ENCODE measurements at places on chromosomes 5 and 9. TPM values are rescaled to one million over a fixed set of nuclear protein-coding genes. Genes with fewer than 3 reads are reported as not detected.

DNA sequence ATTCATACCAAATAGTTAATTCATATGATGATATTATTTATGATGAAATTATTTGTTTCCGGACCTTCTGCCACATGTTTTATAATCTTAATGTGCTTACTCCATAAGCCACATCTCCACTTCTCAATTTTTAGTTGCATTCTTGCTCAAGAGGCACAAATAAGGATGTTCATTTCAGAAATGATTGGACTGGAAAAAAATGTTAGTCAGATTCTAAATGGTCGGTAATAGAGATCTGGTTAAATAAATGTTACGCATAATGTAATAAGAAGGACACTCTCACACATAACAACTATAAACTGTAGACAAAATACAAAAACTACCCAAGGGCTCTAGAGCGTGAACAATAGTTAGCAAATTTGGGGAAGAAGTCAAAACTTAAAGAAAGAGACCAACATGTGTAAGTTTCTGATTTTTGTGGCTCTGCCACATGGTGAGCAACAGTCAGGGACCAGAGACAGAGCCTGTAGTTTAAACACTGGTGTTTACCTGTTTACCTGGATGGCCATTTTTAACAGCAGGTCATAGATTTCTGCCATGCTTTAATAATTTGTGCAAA is 554.3 kb upstream of the CLINT1 start:
- no peak for DNase-seq

GRCh38 chr9:101275769-101276250 is 109.0 kb downstream of the BAAT start:
- no peak for DNase-seq

DNA sequence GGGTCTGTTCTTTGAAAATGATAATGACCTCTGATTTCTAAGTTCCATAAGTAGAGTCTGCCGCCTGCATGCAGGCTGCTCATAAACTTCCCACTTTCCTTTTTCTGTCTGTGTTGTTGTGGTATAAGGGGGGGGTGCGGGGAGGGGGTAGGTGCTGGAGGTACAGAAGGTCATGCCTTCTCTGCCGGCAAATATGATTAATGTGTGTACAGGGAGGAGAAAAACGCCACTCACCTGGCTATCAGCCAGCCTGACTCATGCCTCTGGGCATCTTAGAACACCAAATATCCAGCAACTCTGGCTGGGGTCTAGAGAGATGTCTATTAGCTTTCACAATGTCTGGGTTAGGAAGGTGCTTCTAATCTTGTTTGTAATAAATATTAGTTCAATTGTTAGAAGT is 128.3 kb downstream of the EFNA5 start:
- no peak for DNase-seq

- DNase-seq, result no peak
Measured at GRCh38 chr5:115543365-115544042, 1.1 kb downstream of the FEM1C start.

The PDE4D gene
- 86.7 TPM for total RNA-seq

The ARHGEF37 gene
- total RNA-seq, result 0.41 TPM

The SLC24A2 gene
- not detected for total RNA-seq

DNA sequence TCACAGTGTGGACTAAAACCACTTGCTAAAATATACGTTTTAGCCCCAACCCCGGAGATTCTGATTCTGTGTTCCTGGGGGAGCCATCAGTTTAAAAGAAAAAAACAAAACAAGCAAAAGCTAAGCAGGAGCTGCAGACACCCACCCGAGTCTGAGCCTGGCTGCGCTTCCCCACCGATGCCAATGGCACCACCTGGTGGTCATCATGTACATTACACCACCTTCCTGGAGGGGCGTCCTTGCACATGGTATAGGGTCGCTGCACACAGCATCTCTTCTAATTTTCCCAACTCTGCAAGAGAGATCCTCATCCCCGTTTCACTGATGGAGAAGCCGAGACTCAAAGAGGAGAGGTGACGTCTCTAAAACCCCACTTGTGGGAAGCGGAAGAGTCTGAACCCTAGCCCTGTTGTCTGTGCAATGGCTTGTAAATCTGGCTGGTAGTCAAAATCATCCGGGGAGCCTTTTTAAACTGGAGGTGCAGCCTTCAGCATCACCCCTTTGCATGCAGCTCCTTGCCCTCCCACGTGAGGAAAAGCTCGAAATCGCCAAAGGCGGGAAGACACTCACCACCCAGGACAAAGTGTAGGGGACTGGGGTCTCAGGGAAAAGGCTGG is 23.1 kb upstream of the CNOT6 start:
- peak; percentile 70 for DNase-seq

- no peak for DNase-seq
Measured at GRCh38 chr5:128441941-128442350, 96.1 kb downstream of the FBN2 start.

DNA sequence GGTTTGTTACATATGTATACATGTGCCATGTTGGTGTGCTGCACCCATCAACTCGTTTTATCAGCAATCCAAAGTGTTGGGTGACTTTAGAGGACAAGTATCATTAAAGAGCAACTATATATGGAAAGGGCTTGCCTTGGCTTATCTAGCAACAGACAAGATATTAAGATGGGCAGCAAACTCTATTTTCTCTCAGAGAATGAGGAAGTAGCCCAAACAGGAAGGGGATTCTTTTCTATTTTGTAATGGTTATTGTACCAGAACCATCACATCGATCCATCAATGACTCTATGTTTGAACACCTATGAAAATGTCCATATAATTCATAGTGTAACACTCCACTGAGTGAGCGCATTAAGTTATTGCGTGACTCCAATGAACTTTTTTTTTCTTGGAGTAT is 260.1 kb upstream of the SLC24A2 start:
- no peak for DNase-seq

DNA sequence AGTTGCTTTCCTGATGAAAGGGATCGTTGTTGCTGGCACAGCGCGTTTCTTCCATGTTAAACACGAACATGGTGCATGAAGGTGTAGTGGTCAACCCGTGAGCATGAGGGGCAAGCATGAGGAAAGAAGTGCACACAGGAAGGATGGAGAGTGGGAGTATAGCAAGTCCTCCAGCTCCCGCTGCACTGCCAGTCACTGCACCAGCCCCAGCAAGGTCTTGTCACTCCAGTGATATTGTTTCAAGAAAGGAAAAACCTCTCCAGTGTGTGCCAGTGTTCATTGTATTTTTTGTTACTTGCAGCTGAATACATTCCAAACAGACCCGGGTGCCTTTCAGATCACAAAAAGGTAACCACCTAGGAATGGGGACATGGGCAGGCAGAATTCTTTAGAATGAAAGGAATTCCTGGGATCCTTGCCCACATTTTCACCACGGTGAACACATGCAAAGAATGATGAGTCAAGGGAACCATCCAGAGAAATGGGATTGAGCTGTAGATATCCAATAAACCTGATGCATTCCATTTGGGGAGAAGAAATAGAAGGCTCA is 186.3 kb downstream of the AOPEP start:
- no peak for DNase-seq

DNA sequence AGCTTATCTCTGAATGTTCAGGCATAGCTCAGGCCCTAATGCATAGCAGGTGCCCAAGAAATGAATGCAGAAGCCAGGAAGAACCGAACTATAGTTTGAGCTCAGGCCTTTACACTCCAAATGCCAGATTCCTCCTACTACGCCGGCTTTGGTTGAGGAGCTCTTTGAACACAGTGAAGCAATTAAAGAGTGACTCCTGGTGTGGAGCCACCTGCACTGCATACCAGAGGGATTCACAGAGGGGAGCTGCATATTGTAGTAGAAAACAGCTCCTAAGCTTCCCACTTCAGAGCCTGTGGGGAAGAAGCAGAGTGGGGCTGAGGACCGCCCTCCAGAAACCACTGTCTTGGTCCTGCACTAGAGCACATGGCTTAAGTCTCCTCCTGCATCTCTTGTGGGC is 14.5 kb upstream of the KCNMB1 start:
- DNase-seq, result no peak

- DNase-seq, result no peak
Measured at GRCh38 chr9:136542241-136543040, 3.4 kb downstream of the NOTCH1 start.

DNA sequence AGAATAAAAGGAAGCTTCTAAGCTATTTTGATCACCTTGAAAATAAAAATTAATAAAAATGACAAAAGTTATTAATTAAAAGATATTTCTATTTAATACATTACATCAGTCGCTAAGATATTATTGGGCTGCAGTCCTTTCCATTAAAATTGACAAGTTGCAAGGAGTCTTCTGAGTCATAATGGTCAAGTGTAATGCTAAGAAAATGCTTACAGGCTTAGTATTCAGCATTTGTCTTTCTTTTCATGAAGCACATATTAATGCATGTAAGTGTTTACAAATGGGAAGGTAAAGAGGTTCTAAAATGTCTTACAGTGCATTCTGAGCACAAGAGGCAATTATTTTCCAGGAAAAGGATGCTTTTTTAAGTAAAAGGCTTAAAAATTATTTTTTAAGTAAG is 17.3 kb downstream of the SPINK9 start:
- DNase-seq, result no peak

GRCh38 chr5:132385326-132386105 is 16.0 kb downstream of the SLC22A5 start:
- peak; percentile 66 for DNase-seq

DNA sequence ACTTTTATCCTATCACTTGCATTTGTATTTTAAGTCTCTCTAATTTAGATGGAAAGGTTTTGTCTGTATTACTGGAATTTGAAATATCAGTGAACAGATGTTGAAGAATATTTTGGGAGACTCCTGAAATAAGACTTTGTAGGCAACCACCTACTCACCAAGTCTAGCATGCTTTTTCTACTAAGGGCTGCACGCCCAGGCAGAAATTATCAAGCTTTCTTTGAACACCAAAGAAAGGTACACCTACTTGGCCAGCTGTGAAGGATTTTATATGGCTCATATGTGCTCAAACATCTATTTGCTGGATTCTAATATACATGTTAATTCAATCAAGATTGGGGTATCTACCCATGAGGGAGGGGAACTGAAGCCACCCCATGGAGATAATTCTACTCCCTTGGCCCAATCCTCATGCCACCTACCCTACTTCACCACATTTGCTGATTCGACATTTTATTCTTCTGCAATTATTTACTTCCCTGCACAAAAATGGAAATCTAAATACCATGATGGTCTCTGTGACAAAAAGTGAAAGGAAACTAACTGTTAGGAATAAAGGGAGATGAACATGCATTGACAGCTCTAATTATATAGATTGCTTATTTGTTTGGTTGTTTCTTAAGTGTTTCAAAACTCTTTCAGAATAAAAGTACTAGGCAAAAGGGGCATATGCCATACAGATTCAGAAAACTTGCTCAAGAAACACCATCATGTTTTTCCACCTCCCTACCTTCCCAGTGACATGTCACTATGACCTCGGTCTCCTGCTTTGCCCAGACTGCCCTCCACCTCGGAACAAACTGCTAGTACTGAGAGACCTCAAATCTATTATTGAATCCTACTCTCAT is 895 bp upstream of the MYOT start:
- no peak for DNase-seq

- no peak for DNase-seq
Measured at GRCh38 chr9:94577571-94577970, 16.1 kb downstream of the FBP2 start.

The C9orf50 gene
- 0.41 TPM for total RNA-seq

- no peak for DNase-seq
Measured at GRCh38 chr5:16721151-16722096, 104.6 kb upstream of the RETREG1 start.

DNA sequence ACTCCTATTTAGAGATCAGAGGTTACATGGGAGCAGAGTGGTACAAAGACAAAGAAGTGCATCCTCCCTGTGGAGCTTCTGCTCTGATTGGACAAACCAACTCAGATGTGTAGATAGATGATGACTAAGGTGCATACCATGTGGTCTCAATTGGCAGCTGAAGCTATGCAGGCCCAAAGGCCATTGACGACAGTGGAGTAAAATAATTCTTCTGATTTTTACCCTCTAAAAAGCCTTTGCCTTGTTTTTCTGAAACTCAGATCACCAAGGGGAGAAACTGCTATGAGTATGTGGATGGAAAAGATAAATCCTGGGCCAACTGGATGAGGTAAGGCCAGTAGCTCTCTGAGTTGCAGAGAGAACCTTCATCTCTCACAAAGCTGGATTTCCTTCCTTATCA is 15.6 kb downstream of the PRDM9 start:
- DNase-seq, result no peak

The PCDHGC4 gene
- not detected for total RNA-seq

- no peak for DNase-seq
Measured at GRCh38 chr5:124816381-124816780, 69.9 kb upstream of the ZNF608 start.

- no peak for DNase-seq
Measured at GRCh38 chr5:168800701-168801100, 221.5 kb upstream of the PANK3 start.

DNA sequence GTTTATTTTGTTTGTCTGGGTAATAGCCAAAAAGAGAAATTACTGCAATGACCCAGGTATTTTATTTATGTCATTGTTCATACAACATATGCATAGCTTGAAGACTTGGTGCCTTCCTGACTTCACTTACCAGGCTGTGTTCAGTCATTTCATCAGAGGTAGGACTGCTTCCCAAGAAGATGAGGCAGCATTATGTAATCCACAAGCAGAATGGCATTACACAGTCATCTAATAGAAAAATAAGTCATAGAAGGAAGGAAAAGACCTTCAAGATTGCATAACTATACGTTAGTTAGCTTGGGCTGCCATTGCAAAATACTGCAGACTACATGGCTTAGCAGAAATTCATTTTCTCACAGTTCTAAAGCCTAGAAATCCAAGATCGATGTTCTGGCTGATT is 167.5 kb downstream of the NMUR2 start:
- no peak for DNase-seq

The KCNIP1 gene
- not detected for total RNA-seq

DNA sequence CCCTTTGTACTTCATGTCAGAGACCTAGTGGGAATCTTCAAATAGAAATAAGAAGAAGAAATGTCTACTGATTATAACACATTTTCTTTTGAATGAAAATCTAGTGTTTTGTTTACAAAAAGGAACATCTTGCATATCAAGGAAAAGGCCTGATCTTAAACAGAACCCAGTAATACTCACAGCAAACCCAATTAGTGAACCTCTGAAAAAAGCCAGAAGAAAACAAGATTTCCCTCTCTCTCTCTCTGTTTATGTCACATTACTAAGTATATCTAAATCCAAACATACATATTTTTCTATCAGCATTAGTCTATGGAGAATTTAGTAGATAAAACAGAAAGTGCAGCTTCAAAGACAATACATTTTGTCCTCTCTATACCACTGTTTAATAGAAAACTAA is 457.9 kb downstream of the NR2F1-AS1 start:
- no peak for DNase-seq

GRCh38 chr5:87169300-87169991 is 98.2 kb upstream of the RASA1 start:
- DNase-seq, result no peak

The DOCK2 gene
- 220 TPM for total RNA-seq

- no peak for DNase-seq
Measured at GRCh38 chr9:126354887-126355770, 28.5 kb downstream of the MVB12B start.

GRCh38 chr5:149041242-149041641 is 21.6 kb downstream of the SH3TC2 start:
- DNase-seq, result no peak

The CRB2 gene
- not detected for total RNA-seq
